Stimulated activated CD8-positive, alpha-beta memory T cell treated with anti-CD3 and anti-CD28 coated beads, Interleukin-4, amount 100 ng/mL, for 4 hours (primary cell): ENCODE measurements at places on chromosomes 4 and X.

DNA sequence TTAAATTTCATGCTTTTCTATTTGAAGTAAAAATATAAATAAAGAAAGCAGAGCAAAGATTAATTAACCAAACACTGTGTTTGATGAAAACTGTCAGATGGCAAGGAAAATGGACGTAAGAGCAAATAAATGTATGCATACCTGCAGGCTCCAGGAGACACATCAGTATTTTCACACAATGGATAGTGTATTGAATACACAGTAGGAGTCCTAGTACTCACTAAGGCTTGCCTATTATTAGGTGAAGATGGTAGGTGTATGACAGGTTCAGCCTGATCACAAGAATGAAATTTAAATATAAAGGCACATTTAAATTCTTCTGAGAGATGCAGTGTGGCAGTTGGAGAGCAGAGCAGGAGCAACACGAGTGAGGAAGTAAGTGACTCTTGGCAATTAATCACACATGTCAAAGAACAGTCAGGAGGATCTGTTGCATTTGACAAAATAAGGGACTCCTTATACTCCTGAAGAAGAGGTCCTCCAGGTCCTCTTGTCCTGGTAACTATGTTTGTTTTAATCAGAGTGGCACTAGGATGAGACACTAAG is 106.0 kb upstream of the NDST4 start:
- DNase-seq, result no peak

GRCh38 chrX:22078117-22078516 is 46.0 kb downstream of the PHEX start:
- DNase-seq, result no peak

DNA sequence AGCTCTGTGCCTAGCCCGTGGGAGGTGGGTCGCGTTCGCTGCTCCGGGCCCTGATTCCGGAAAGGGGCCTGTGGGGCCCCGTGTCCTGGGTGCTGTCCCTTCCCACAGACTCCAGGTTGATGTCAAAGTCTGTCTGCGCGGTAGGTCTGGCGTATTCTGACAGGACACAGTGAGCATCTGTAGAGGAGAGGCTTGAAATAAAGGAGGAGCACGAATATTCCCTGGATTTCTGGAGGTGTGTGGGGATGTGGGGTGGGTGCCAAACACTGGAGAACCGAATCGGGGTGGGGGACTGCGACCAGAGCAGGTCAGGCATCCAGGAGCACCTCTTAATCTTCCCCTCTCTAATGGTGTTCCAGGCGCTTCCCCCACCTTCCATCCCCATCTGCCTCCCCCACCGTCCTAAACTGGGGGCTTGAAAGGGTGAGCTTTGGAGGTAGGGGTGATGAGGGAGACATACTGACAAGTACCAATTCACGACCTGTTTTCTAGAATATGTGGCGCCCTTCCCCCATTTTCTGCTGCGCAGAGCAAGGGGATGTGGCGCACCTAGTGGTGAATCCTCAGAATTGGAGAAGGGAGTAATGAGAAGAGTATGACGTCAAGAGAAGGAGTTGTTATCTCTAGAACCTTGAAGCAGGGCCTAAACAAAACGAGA is 877 bp downstream of the GPRASP1 start:
- DNase-seq, result no peak

DNA sequence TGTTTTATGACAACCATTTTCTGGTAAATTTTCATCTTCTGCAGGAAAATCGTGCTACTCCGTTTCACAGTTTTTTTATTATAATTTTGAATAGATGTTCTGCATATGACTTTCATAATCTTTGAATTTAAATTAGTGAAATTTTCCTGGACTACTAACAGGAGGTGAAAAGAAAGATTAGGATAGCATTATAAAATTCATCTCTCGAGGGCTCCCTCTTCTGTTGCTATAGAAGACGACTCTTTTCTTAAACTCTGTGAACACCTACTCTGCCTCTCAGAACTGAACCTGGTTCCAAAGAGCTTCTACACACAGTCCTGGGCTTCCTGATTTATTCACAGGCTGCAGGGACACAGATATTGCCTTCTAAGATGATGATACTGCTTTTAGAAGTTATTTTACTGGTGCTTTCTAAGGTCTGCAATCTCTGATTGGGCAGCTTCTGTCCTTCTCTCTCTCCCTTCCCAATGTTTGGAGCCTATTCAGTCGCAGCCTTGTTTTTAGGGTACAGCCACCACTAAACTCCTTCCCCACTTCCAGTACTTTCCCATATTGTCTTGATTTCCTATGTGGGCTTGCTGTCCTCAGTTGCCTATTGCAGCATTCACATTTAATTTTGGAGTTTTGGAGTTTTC is 10.1 kb upstream of the SAP30 start:
- no peak for DNase-seq

DNA sequence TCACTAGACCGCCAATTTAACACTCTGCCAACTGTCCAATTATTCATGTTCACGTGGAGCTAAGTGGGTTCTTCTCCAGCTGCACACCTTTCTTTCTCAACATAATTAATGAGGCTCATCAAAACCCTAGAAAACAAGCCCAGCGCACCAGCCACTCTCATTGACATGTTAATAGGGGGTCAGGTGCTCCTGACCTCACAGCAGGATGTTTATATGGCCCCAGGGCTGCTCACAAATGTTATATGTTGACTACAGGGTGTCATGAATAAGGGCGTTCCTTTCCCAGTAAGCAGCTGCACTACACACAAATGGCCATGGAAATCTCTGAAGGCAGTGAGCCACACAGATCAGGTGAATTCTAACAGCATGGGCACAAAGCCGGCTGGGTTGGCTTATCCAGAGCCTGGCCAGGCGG is 209.8 kb downstream of the MGST2 start:
- no peak for DNase-seq

GRCh38 chrX:153441981-153442380 is 3.9 kb downstream of the TREX2 start:
- no peak for DNase-seq

DNA sequence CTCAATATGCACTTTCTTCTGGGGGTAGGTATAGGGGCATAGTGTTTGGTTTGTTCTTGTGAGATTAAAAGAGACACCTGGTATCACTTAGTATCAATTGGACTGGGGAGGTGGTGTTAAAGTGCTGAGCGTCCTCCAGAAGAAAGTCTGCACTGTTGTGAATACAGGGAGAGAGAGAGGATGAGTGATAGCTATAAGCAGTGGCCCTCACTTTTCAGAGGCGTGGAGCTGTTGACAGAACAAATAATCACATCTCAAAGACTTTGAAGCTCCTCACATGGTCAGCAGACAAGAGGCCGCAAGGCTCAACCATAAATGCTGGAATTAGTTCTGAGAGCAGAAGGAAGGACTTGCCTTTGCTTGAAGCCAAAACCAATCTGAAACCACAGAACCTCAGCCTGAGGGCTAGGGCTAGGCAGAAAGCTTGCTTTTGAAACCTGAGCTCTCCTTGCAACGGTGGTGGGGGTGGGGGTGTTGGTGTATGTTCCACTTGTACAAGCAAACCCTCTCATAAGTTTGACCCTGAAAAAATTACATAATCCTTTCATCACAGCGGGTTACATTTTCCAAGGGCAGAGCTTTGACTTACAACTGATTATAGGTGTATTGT is 123.2 kb upstream of the SCML1 start:
- DNase-seq, result no peak

- no peak for DNase-seq
Measured at GRCh38 chr4:66911880-66912279, 633.4 kb downstream of the CENPC start.

- DNase-seq, result no peak
Measured at GRCh38 chr4:26590639-26591038, 6.8 kb downstream of the TBC1D19 start.

- no peak for DNase-seq
Measured at GRCh38 chr4:41389356-41389755, 132.6 kb downstream of the UCHL1 start.

- DNase-seq, result no peak
Measured at GRCh38 chr4:81684352-81684751, 212.6 kb upstream of the RASGEF1B start.

GRCh38 chr4:4763822-4764557 is 95.5 kb upstream of the MSX1 start:
- DNase-seq, result no peak

GRCh38 chr4:110754716-110755115 is 131.8 kb upstream of the PITX2 start:
- no peak for DNase-seq

- DNase-seq, result no peak
Measured at GRCh38 chr4:164946810-164947209, 30.6 kb downstream of the TRIM61 start.

DNA sequence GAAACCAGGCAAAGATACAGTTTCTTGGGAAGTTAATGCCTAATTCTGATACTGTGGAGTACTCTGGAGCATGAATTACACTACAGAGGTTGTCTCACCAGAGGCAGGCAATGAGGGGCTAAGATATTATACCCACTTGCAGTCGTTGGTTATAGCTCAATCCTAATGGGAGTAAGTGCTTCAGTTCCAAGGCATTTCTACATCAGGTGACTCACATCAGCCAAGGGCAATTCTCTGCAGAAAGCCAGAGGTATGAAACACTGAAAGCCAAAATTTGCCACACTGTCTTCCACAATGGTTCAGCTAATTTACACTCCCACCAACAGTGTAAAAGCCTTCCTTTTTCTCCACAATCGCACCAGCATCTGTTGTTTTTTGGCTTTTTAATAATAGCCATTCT is 174.0 kb upstream of the IL15 start:
- DNase-seq, result no peak

GRCh38 chrX:65608026-65608425 is 59.4 kb upstream of the MSN start:
- no peak for DNase-seq

DNA sequence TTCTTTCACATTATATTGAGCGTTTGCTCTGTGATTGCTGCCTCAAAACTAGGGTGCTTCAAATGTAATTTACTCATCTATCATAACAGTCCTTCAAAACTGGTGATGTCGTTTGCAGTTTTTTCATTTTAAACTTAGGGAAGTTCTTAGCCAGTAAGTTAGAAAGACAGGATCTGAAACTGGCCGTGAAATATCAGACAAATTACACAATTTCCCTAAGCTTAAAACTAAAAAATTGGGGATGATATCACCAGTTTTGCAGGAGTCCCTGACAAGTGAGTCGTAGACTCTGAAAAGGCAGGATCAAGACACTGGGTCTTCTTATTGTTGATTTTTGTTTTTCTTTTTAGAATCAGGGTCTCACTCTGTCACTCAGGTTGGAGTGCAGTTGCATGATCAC is 44.8 kb downstream of the MOB1B start:
- DNase-seq, result no peak

GRCh38 chr4:122073615-122074014 is 78.5 kb upstream of the BLTP1 start:
- no peak for DNase-seq

GRCh38 chrX:133290076-133290475 is 71.9 kb upstream of the TFDP3 start:
- no peak for DNase-seq

DNA sequence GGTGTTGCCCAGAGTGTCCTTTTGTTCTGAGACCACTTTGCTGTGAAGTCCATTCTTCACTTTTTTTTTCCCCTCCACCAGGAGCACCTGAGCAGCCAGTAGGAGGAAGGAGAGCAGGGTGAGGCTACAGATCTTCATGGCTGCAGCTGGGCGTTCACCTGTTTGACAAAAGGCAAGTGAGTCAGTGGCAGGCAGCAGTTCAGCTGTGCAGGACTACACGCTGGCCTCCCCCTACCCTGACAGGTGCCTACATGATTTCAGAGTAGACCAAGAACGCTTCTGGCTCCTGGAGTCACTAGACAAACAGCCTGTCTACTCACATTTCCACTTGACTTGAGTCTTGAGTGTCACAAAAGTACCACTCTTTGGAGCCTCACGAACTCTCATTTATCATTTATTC is 2.0 kb downstream of the FGFBP1 start:
- DNase-seq, result no peak
